NCI-H1694 (cell line): ENCODE measurements at places on chromosomes 12 and 14.

GRCh38 chr14:76098916-76099675, 52.6 kb upstream of the GPATCH2L start:
- DNase-seq: no peak

- DNase-seq: no peak
Observed at GRCh38 chr14:51575349-51576116, 76.2 kb upstream of the FRMD6 start.

GRCh38 chr12:127711108-127711507, 555.9 kb upstream of the TMEM132C start:
- DNase-seq: no peak

DNA sequence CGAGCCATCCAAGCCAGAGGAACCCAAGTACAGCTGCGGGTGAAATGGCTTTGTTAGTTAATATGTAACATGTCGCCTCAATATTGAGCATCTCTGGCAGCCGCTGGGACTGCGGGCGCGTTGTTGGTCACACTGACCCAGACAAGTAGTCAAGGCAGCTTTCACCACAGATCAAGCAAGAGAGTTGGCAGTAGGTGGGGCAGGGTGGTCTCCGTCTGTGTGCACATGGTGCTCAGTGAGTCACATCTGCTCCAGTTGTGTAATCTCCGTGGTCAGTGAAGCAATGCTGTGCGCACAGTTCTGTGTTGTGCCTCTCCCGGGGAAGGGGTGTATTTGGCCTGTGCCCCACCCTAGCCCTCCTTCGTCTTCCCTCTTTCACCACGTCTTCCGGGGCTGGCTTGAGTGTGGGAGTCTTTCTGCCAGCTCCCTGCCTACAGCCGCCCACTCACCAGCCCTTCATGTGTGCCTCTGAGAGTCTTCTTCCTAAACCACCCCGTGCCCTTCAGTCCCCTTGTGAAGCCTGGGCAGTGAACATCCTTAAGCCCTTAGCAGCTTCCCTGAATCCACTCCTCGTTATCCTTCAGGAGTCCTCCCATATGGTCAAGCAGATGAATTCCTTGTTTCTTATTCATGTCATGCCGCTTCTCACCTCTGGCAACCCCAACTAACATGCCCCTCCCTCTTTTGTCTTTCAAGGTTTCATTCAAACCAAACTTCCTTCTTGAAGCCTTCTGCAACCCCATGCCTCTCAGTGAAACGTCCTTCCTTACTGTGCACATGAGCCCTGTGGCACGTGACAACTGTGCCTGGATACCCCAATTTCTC, 242.1 kb downstream of the CACNA1C start:
- DNase-seq: no peak

DNA sequence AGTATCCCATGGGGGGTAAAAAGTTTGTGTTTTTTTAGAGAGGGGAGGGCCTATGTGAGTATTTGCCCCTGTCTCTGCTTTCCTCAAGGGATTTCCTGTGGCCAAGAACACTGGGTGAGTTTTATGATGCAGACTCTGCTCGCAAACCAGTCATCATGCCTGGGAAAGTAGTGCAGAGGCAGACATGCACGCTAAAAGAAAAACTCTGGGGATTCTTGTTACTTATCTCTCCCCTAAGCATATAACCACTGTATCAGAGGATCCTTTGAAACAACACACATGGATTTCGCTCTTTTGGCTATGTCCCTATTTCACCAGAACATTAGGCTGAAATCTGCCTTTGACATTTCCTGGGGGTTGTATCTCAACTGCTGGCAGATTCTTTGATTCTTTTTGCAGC, 1845.8 kb upstream of the SEL1L start:
- no peak for DNase-seq

DNA sequence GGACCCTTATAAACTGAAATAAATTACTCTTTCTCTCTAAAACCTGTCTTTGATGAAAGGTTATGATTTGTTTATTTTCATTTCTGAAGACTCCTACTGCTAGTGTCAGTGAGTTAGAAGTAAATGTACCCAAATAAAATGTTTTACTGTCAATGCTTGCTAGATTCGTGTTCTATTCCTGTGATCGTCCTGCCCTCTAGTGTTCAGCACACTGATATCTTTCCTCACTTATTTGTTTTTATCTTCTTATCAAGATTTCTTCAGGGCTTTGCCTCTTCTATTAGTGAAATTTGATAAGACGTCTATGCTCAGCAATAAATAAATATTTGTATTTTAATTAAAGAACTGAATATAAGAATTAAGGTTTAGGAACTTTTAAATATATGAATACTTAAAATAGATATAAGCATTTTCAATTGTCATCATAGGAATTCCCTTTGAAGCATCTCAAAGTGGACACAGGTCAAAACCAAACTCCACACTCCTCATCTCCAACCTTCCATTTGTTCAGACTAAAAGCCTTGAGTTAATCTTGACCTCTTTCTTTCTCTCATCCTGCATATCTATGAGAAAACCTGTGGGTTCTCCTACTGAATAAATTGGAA, 75.8 kb downstream of the C12orf50 start:
- peak; percentile 64 for DNase-seq

GRCh38 chr14:72894323-72894622, 372 bp upstream of the DPF3 start:
- no peak for DNase-seq

DNA sequence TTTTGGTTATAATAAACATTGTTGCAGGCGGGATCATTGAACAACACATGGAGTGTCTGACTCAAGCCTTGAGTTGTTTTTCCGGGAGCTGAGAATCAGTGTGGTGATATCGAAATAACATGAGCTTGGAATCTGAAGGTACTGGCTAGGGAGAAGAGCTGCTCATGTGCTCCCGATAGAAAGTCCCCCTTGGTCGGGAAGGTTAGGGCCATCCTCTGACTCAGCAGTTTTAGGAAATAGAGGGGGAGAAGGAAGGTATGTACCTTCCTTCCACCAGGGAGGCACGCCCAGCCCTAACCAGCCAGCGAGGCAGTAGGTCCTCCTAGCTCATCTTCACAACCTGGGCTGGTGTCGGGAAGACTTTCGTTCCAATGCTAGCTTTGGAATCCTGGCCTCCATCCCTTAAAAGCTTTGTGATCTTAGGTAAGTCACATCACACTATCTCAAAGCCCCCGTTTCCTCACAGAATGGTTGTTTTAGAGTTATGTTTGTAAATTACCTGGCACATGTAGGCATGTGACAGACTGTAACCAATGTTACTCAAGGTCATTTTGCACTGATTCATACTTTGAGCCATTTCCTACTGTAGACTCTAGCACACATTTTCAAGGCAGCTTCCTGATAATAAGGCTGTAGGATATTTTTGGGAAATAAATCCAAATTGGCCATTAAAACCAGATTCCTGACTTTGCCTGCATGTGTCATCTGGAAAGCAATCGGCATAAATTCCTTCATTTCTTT, 1.9 kb upstream of the RAB35 start:
- no peak for DNase-seq

DNA sequence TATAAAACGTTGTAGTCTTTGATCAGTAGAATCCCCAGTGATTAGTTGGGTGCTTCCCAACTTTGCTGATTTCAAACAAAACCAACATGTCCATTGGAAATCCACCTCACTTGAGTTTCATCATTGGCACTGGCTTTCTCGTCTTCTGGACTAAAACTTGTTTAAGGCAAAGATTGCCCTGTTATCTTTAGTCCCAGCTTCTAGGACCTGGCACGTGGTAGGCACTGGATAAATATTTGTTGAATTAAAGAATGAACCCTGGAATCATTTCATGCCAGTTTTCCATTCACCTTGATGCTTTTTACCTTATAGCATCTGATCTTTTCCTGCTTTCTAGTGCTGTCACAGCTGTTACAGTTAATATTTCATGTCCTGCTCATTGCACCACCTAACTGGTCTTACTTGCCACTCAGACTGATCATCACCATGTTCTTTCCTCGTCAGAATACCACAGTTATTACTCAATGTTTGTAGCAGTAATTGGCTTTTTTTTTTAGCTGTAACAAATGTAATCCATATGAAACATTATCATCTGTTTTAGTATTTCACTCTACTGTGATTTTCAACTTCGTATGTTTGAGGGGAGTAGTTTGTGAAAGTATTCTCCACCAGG, 7.3 kb upstream of the C12orf50 start:
- DNase-seq: no peak

DNA sequence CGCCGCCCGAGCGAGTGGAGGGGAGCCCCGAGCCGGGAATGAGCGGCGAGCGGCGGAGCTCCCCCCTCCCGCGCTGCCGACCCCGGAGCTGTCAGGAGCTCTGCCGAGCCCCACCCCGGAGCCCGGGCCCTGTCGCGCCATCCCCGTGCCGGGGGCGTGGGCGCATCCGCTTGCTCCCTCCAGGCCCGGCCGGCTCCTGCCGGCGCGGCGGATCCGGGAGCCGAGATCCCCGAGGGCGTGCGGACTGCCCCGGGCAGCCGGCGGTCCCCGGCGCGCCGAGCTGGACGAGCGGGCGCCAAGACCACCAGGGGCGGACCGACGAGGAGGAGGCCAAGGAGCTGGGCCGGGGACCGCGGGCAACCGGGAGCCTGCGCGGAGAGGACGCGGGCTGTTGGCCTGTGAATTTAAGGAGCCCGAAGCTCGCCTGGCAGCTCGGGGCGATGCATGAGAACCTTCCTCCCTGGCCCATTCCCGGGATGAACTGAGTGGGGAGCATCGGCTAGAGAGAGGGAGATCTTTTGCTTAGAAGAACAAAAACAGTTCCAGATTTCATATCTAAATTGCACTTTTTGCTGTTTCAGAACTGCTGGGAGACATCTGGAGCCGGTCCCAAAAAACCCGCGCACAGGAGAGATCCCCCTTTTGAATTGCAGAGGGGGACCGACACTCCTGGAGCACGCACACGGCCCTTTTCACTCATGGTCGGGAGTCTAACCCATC, 2.0 kb downstream of the PTHLH start:
- DNase-seq: no peak

DNA sequence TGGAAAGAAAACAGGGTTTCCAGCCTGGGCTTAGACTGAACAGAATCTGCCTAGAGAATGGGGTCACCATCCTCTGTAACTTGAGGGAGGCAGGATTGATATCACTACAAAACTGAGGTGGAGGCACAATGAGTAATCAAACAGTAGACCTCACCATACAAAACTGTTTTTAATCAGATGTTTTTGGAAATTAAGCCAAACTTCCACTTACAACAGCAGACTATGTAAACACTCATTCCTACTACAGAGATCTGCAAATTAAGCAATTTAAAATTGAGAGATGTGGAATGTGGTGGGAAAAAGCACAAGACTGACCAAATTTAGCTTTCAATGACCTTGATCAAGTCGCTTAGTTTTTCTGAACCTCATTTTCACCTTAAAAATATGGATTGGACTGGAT, 104.3 kb upstream of the SLC38A4 start:
- DNase-seq: no peak

GRCh38 chr12:108399514-108399913, 60.4 kb upstream of the CMKLR1 start:
- no peak for DNase-seq

DNA sequence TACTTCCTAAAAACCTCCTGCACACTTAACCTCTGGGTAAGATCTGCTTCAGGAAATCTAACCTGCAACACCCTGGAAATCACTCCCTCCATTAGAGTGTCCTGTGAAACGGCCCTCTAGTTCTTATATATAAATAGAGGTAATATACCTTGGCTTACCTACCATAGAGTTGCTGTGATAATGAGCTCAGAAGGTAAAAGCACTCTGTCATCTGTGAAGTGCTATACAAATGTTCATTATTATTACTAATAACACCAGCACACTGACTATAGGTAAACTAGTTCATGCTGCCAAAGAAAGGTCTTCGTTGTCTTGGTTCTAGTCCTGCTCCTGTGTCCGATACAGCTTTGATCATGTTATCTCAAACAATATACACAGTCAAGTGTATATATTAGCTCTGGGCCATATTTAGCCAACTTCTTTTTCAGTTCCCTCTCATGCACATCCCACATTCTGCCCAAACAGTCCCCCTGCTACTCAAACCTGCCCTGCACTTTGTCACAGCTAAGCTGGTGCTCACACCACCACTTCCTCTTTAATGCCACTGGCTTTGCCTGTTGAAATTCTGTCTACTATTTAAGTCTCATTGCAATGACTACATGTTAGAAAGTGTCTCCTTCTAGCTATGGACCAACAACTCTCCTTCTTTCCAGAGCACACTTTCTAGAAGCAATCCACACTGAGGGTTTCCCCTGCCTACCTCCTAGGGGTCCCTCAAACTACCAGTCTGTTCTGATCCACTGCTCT, 5.1 kb downstream of the E2F7 start:
- DNase-seq: no peak

GRCh38 chr14:62322216-62322615, 560.0 kb downstream of the SNAPC1 start:
- no peak for DNase-seq

DNA sequence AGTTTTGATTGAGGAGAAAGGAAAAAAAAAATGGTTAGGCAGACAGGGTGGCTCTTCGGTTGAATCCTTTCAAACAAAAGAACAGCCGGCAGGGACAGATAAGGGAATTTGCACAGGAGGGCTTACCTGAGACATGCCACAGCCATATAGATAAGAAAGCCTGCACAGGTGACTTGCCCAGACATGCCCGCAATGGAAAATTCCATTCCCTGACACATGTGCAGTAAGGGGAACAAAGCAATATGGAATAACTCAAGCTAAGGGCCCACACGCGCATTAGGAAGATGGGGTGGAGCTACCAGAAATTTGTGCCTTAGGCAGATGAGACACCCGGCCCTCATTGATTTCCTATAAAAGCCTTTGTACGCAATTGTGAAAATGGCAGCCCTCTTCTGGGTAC, 86.7 kb downstream of the TMEM260 start:
- no peak for DNase-seq

GRCh38 chr12:69913526-69913925, 88.5 kb downstream of the MYRFL start:
- no peak for DNase-seq

- DNase-seq: no peak
Observed at GRCh38 chr12:47891356-47891755, 13.4 kb downstream of the VDR start.

GRCh38 chr12:31008961-31009840, 64.5 kb upstream of the DDX11 start:
- DNase-seq: peak; percentile 46

DNA sequence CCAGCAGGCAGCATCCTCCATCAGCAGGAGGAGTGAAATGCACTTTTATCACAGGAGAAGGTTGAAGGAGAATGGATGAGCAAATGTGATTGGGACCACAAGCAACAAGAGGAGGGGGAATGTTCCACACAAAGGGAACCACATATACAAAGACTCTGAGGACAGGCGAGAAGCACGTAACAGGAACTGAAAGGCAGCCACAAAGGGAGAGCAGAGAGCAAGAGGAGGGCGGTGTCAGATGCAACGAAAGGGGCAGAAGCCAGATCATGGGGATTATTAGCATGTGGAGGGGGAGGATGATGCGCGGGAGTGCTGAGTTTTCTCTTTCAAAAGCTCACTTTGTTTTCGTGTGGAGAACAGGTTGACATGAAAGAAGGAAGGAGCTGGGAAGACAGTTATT, 241.1 kb downstream of the SPTSSA start:
- DNase-seq: no peak

GRCh38 chr12:102611995-102612394, 131.6 kb upstream of the IGF1 start:
- no peak for DNase-seq
